ENCODE measurements at places on chromosomes 16 and 17.

- DNase-seq = no peak
Measured at GRCh38 chr17:49121696-49122292, 10.8 kb upstream of the B4GALNT2 start.

DNA sequence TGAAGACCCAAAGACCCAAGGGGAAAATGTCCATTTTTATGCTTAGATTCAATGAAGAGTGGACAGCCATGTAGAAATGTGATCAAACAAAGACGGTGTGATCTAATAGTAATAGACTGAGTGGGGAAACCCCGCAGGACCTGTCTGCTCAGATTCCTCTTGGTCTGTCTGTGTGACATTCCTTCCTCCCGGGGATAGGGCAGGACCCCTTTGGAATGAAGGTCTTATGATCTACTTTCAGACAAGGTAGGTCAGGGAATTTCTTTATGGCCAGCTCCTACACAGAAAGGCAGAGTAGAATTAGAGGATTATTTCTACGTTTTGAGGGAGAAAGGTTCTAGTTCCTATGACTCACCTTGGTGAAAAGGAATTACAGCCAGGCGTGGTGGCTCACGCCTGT lies 267.6 kb downstream of the STX8 start:
- no peak for DNase-seq

- no peak for DNase-seq
Measured at GRCh38 chr17:29587591-29587990, 1.9 kb downstream of the GIT1 start.

DNA sequence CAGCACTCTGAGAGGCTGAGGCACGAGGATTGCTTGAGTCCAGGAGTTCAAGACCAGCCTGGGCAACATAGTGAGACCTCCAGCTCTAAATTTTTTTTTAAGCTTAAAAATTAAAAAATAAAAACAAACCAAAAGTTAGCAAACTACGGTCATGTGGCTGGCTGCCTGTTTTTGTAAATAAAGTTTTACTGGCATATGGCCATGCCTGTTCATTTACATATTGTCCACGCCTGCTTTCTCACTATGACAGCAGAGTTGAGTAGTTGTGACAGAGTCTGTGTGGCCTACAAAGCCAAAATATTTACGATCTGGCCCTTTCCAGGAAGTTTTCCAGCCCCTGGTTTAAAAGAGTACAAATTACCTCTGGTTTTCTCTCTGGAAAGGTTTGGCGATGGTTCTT lies 3.3 kb downstream of the SLX4 start:
- DNase-seq = no peak

DNA sequence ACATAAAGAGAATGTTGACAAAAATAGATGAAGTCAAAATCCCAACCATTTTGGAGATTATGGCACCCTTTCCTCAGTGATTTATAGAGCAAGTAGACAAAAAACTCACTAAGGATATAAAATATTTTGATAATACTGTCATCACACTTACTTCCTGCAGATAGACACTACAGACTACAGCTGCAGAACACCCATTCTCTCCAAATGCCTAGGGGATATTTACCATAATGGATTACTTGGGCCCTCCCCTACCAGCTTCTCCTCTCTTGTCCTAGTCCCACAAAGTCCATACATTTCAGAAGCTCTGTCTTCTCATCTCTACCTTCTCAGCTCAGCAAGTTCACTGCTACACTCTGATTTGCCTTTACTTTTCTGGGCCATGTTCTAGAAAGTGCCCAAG lies 37.2 kb upstream of the CCNF start:
- DNase-seq = no peak
